ENCODE measurements at places on chromosomes 6 and 20.

DNA sequence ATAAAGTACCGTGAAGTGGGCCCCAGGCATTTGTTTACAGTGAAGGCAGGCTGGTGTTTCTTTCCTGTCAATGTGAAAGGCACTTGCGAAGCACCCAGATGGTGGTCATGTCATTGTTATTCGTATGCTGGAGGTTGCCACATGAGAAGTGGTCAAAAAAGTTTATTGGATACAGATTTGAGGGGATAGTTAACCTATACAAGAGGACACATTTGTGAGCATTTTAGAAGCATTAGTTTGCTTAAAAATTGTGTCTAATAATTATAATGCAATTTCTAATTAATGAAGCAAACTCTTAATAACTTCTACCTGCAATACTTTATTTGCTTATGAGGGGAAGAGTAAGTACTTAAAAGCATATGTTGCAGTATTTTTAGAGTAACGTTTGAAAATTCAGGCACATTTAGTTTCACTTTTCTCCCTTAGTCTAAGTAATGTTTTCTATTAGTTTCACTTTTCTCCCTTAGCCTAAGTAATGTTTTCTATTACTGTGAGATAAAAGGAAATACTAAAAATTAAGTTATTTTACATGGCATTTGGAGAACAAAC lies 120.7 kb upstream of the CLDN20 start:
- peak; percentile 33 for DNase-seq

DNA sequence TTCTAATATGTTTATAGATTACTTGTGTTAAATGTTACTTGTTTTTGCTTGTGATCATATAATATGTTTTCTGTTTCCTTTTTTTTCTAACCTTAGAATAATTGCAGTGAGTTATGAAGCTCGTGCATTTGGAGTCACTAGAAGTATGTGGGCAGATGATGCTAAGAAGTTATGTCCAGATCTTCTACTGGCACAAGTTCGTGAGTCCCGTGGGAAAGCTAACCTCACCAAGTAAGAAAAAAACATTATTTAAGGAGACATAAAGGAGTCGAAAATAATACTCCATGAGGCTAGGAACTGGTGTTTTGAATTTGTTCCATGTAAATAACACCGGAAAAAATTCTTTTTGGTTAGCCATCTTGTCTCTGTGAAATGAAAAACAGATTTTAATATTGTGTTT lies 6.9 kb downstream of the POLH start:
- DNase-seq = no peak

- DNase-seq = peak; percentile 22
These were observed 116.3 kb upstream of the CHD6 start for GRCh38 chr20:41734506-41734945.

GRCh38 chr6:121619987-121620740 lies 184.7 kb downstream of the GJA1 start:
- DNase-seq = no peak

GRCh38 chr6:30684386-30685156 lies 1.9 kb downstream of the PPP1R18 start:
- DNase-seq = peak; percentile 44
